ENCODE measurements at places on chromosomes 4 and X. TPM values are rescaled to one million over a fixed set of nuclear protein-coding genes. Genes with fewer than 3 reads are reported as not detected.

DNA sequence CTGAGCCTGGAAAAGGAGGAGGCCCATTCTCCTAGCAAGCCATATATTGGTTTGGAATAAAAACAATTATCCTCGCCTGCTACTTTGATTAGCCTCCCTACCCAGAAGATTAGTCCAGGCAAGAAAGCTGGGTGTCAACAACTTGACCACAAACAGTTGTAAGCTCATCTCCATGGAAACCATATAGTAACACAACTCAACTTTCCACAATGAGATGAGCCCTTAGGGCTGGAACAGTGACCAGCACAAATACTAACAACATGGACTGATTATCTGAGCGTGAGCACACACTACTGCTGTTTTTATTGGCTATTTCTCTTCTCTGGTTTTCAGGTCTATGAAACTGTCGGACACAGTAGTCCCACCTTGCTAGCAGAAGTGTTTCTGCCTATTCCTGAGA lies 80.8 kb downstream of the CC2D2A start:
- H3K4me1 ChIP-seq, result no peaks in the 10 kb centered on the region
- no peaks in the 10 kb centered on the region for H3K36me3 ChIP-seq
- H3K27ac ChIP-seq, result no peak overlapping the region
- no peaks in the 10 kb centered on the region for H3K27me3 ChIP-seq

DNA sequence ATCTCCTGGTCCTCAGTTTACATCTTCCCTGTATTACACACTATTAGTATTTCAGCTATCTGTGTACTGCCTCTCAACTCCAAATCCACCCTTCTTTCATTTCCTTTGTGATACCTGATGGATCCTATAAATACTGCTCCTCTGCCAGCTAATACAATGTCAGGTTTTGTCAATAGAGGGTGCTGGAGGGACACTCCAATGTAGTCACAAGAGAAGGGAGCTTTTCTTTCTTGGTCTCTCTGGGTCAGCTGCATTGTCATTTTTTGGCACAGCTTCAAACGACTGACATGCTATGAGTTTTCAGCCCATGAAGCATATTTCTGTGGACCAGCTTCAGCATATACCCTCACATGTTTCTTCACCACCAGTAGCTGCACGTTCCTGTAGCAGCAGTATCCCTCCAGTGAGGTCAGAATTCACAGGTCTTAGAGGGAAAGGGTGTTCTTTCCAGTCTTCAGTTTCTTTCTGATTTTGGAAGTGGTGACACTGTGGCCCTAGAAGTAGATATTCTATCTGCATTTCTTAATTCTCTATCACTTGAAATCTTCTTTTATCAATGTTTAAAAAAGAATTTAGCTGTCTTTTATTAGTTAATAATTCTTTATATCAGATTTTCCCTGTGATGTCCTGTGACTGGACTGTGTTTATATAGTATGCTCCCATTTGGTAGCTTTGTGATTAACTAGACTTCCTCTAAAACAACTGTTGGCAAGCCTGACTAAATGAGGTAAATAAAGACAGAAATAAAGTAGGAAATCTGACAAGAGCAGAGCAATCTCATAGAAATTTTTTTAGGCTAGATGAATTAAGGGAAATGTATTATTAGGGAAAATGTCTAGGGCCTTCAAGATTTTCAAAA lies 60.6 kb downstream of the GABRA2 start:
- H3K27ac ChIP-seq, result no peak overlapping the region
- no peaks in the 10 kb centered on the region for H3K36me3 ChIP-seq
- H3K4me1 ChIP-seq, result no peaks in the 10 kb centered on the region

DNA sequence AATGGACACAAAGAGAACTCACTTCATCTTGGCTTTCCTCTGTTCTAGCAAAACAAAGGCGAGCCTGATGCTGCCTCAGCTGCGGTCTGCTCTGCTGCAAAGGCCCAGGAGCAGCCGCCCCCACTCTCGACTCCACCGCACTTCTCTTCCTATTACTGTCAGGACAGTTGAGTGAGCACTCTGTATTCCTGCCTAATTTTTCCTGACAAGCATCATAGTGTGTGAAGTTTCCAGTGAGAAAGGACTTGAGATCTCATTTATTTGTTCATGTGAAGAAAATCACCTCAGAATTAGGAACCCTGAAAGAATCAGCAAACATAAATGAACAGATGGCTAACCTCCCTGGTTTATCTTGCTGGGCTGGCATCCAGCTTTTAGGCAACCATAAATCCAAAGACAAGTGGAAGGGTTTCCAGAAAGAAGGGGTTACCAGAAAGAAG lies 15.6 kb downstream of the SCARB2 start:
- no peaks in the 10 kb centered on the region for H3K27me3 ChIP-seq
- peaks cover 67% of the 10 kb centered on the region for H3K4me1 ChIP-seq
- H3K27ac ChIP-seq, result peak overlapping the region; percentile 77

The CC2D2A gene
- 29.5 TPM for total RNA-seq

- H3K27ac ChIP-seq, result no peak overlapping the region
- no peaks in the 10 kb centered on the region for H3K4me1 ChIP-seq
- peaks cover 49% of the 10 kb centered on the region for H3K27me3 ChIP-seq
- DNase-seq, result no peak
These were observed 12.1 kb downstream of the PPP2R3B start for GRCh38 chrX:374596-374995.

The CCSER1 gene
- 5.3 TPM for total RNA-seq

DNA sequence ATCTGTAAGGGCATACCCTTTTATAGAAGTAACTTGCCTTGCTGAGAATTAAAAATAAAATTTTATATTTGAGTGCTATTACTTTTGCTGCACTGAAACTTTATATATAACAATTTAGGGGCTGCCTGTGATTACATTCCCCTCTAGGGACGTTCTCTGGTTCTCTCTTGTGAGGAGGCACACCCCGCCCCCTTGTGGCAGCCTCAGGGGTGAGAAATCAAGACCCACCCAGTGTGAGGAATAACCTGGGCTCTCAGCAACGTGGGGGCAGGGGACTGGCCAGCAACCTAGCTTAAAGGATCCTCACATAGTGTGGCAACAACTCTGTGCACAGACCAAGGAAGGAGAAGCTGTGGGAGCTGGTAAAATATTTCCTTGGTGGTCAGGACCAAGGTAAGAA lies 43.7 kb downstream of the MAGEA9 start:
- H3K27me3 ChIP-seq, result no peaks in the 10 kb centered on the region
- no peaks in the 10 kb centered on the region for H3K4me1 ChIP-seq
- no peak overlapping the region for H3K27ac ChIP-seq
- H3K36me3 ChIP-seq, result no peaks in the 10 kb centered on the region
- no peak for DNase-seq

DNA sequence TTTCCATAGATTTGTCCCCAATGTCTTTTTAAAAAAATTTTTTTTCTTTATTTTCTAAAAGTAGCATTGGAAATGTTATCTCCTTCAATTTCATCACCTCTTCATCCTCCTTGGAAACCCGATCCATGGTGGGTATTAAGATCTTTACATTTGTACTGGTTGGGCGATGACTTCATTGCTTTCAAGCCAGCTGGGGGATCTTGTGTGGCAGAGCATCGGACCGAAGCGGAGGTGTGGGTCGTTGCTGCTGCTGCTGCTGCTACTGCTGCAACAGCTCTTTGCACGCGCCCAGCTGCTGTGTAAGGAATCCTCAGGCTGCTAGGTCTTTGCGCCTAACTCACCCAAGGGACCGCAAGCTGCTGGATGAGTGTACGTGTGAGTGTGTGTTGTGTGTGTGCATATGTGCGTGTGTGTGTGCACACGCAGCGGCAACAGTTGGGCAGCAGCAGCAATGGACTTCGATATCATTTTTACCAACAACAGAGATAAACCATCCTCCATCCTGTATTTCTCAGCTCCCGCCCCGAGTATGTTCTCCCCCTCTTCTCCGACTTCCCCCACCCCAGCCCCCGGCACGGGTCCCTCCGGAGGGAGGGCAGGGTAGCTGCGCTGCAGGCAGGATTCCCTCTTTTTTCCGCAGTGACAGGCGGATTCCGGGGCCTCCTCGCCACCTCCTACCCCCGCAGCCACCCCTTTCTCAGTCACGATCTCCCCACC lies 768 bp upstream of the CDKL5 start:
- no peak for DNase-seq
- no peaks in the 10 kb centered on the region for H3K36me3 ChIP-seq
- peak overlapping the region; percentile 56 for H3K27ac ChIP-seq
- H3K4me3 ChIP-seq, result peak overlapping the region; percentile 65

DNA sequence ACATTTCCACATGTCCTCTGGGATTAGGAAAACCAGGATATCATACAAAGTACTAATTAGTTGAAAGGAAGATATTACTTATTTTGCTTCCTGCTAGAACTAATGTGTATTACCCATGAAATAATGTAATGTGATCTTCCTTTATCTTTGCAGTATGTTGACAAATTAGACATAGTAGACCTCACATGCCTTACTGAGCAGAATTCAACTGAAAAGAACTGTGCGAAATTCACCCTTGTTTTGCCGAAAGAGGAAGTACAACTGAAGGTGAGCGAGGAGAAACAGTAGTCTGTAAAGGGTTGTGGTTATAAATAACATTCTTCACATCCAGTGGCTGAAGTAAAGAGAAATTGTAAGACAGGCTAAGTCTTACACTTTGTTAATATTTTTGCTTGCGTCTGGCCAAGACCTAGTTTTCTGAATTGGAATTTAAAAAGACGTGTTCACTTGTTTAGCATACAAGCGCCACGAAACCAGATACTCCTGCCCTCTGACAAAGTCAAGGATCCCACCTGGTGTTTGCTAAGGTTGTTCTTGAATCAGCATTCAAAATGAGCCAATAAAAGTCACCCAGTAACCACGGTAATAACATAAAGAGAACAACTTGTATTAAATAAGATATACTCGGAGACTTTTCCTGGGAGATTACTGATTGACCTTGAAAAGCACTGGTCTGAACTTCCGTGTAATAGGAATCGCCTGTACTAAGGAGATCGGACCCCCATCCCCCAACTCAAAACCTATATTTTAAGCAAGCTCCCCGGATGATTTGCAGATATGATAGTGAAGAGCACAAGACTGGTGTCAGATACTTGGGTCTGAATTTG lies 16.9 kb downstream of the STAP1 start:
- H3K36me3 ChIP-seq, result no peaks in the 10 kb centered on the region
- H3K27ac ChIP-seq, result no peak overlapping the region
- H3K4me1 ChIP-seq, result no peaks in the 10 kb centered on the region
- H3K27me3 ChIP-seq, result no peaks in the 10 kb centered on the region

DNA sequence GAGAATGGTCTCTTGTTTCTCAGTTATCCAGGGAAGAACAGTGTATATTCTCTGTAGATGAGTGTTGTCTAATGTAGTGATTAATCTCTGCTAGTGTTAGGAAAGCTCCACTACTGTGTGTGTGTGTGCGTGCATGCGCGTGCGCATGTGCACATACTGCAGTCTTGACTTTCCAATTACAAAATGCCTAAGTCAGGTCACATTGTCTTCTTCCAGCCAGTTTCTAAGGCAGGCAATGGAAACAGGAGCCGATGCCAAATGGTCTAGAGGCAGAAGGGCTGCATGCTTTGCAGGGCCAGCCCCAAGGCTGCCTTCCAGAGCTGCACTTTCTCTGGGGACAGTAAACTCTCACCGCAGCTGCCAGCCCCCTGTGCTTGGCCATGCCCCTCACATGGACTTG lies 30.5 kb upstream of the NAP1L5 start:
- H3K4me3 ChIP-seq, result no peak overlapping the region
- no peak for DNase-seq
- H3K36me3 ChIP-seq, result no peaks in the 10 kb centered on the region
- no peaks in the 10 kb centered on the region for H3K4me1 ChIP-seq

DNA sequence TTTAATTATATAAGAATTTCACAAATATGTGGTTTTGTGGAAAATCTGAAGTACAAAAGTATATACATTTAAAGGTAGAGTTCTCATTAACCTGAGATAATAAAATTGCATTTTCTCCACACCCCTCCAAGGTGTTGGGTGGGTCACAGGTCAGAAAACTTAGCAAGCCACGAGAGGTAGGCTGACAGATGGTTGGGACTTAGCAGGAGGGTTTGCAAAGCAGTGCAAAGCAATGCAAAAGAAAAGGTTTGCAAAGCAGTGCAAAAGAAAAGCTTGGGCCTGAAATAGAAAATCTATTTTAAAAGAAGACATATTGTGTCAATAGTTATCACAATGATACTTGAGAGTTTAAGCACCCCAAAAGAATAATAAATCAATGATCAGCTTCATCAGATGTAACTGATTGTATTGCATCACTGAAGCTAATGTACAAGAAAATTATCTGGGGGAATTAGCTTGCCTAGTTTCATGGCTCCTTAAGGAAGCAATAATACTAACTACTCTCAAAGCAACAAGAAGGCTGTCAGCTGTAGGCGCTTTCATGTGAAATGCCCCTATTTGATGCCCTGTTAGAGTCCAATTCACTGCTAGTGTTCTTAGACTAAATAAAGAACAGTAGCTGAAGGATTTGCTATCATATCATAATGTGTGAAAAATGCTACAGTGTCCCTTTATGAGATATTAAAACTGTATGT lies 319.5 kb downstream of the KCNIP4 start:
- H3K4me1 ChIP-seq, result no peaks in the 10 kb centered on the region
- H3K27me3 ChIP-seq, result no peaks in the 10 kb centered on the region
- H3K27ac ChIP-seq, result no peak overlapping the region
- H3K36me3 ChIP-seq, result no peaks in the 10 kb centered on the region

The BEND2 gene
- total RNA-seq, result not detected

GRCh38 chrX:38991656-38992440 lies 190.6 kb downstream of the MID1IP1 start:
- no peak for DNase-seq
- H3K4me1 ChIP-seq, result no peaks in the 10 kb centered on the region
- H3K36me3 ChIP-seq, result no peaks in the 10 kb centered on the region

GRCh38 chrX:124098089-124098488 lies 136.6 kb downstream of the STAG2 start:
- no peaks in the 10 kb centered on the region for H3K4me1 ChIP-seq
- H3K4me3 ChIP-seq, result no peak overlapping the region
- no peak overlapping the region for H3K27ac ChIP-seq
- peaks cover 20% of the 10 kb centered on the region for H3K36me3 ChIP-seq
- DNase-seq, result no peak

DNA sequence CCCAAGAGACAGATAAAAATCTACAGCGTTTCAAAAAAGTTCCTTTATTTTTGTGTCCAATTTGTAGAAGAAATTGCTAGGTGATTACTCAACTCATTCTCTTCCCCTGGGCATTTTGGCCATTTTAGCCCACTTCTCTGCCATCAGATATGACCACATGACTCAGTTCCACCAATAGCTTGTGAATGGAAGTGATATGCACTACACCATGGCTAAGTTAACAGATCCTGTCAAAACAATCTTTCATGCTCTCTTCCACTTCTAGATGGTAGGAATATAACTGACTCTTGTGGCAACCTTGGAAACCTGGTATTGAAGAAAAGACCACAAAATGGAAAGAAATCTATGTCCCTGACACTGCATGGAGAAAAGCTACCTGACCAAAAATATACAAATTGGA lies 26.2 kb upstream of the FREM3 start:
- no peak overlapping the region for H3K4me3 ChIP-seq
- no peaks in the 10 kb centered on the region for H3K36me3 ChIP-seq
- H3K4me1 ChIP-seq, result no peaks in the 10 kb centered on the region
- DNase-seq, result no peak
- H3K27ac ChIP-seq, result no peak overlapping the region

The GAK gene
- 92.3 TPM for total RNA-seq

DNA sequence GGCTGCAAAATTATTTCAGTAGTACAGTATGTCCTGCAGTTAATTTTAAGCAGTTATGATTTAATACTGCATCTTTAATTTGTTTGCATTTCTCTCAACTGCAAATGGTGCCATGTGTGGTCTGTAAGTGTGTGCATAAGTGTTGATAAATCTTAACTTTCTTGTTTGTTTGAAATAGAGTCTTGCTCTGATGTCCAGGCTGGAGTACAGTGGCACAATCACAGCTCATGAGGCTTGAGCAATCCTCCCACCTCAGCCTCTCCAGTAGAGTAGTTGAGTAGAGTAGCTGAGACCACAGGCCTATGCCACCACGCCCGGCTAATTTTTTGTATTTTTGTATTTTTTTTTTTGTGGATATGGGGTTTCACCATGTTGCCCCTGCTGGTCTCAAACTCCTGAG lies 322.5 kb upstream of the NR3C2 start:
- no peaks in the 10 kb centered on the region for H3K27me3 ChIP-seq
- H3K27ac ChIP-seq, result no peak overlapping the region
- DNase-seq, result no peak
- no peaks in the 10 kb centered on the region for H3K36me3 ChIP-seq
